Stimulated activated CD4-positive, alpha-beta T cell treated with anti-CD3 and anti-CD28 coated beads, TNF-alpha, amount 100 ng/mL, for 1 hour (primary cell): ENCODE measurements at places on chromosomes 3 and 15.

DNA sequence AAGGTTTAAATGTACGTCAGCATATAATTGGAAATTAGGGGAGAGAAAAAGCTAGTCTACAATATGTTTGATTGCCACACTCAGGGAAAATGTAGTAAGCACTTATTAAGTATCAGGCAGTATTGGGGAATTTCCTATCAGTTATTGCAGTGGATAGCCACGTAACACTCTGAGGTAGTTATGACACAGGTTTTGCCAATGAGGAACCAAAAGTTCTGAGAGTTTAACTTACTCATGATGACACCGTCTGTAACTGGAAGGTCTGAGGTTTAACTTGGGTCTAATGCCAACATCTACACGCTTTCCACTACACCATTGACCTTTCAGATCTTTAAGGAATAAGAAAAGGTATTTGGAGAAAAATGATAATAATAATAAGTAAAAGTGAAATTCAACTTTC is 89.5 kb downstream of the ZMAT3 start:
- DNase-seq, result no peak

DNA sequence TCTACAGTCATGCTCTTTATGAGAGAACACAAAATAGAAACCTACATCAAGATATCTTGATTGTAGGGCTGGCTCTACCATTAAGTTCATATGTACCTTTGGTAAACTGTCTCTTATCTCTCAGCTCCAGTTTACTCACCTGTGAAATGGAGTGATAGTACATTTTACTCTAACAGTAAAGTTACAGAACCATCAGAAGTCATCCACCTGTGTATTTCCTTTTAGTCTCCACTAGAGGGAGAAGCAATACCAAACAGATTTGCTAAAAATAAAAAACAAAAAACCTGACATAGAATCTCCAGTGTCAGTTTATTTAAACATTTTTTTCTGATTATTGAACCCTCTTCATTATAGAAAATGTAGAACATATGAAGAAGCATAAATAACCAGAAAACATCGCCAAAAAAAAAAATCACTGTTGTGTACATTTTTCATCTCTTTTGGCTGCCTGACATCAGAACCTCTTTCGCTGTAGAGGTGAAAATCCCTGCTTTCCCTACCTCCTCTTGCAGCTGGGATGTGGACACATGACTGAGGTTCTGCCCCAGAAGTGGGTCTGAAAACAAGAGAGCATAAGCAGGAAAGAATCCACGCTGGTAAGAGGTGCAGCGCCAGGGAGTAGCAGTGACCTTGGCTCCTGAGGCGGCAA is 48.7 kb upstream of the WDR72 start:
- DNase-seq, result no peak

- no peak for DNase-seq
These were observed 9.6 kb upstream of the LRRFIP2 start for GRCh38 chr3:37183976-37184375.

- DNase-seq, result no peak
These were observed 36.1 kb downstream of the NSMCE3 start for GRCh38 chr15:29233566-29233965.

GRCh38 chr3:56928379-56929068 is 126.8 kb upstream of the ARHGEF3 start:
- no peak for DNase-seq

- DNase-seq, result no peak
These were observed 251.0 kb downstream of the FAM43A start for GRCh38 chr3:194936659-194937058.

DNA sequence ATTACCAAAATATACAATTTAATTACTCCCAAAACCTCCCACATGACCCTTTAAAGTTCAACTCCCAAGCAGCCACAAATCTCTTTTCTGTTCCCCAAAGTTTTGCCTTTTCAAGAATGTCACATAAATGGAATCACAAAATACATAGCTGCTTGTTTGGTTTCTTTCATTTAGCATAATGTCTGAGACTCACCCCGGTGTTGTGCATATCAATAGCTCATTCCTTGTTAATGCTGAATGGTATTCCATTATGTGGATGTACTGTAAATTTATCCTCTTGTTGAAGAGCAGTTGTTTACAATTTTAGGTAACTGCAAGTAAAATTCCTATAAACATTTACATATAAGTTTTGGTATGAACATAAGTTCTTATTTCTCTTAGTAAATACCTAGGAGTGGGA is 15.5 kb downstream of the NAA50 start:
- no peak for DNase-seq
